Osteocyte (in vitro differentiated cells): ENCODE measurements at places on chromosomes 4 and X. TPM values are rescaled to one million over a fixed set of nuclear protein-coding genes. Genes with fewer than 3 reads are reported as not detected.

- no peak overlapping the region for H3K4me3 ChIP-seq
- peaks cover 55% of the 10 kb centered on the region for H3K4me1 ChIP-seq
- H3K27me3 ChIP-seq: no peaks in the 10 kb centered on the region
Observed at GRCh38 chrX:19672222-19672812, 157.0 kb upstream of the MAP3K15 start.

REELD1 gene
- not detected in 2 replicates for total RNA-seq

MAGEA12 gene
- total RNA-seq: not detected in 2 replicates

DNA sequence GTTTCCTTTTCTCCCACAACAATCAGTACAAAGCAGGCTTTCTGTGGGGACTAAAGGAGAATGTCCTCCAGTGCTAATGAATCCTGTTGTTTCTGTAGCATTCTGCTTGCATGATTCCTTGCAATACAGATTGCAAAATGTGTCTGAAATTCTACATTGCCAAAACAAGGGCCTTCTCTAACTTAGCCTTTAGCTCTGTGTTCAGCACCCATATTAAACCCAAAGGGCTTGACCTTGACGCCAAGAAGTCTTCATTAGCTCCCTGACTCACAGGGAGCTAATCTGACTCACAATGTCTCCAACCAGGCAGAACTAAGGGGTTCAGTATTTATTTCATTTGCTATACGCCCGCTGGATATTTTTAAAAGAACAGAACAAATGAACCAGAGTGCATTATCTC lies 241.4 kb upstream of the CLNK start:
- H3K27me3 ChIP-seq: no peaks in the 10 kb centered on the region
- H3K36me3 ChIP-seq: no peaks in the 10 kb centered on the region
- H3K4me1 ChIP-seq: peaks cover 5% of the 10 kb centered on the region
- no peak for DNase-seq
- H3K4me3 ChIP-seq: no peak overlapping the region

TCEAL2 gene
- total RNA-seq: not detected in 2 replicates
